ENCODE measurements at places on chromosomes 16 and 17.

- no peak for DNase-seq
Measured at GRCh38 chr16:89105599-89106151, 12.0 kb downstream of the ACSF3 start.

DNA sequence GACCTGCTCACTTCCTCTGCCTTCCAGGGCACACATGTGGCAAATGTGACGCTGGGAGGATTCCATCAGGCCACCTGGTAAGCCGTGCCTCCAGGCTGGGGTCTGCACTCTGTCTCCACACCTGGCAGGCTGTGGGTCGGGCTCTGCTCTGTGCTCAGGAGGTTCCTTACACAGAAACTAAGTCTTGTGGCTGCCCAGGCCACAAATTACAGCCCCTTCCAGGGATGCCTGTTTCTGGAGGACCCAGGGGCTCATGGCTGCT lies 58.2 kb downstream of the RMI2 start:
- peak; percentile 44 for DNase-seq

- no peak for DNase-seq
Measured at GRCh38 chr17:62825182-62825581, 17.1 kb upstream of the MARCHF10 start.

DNA sequence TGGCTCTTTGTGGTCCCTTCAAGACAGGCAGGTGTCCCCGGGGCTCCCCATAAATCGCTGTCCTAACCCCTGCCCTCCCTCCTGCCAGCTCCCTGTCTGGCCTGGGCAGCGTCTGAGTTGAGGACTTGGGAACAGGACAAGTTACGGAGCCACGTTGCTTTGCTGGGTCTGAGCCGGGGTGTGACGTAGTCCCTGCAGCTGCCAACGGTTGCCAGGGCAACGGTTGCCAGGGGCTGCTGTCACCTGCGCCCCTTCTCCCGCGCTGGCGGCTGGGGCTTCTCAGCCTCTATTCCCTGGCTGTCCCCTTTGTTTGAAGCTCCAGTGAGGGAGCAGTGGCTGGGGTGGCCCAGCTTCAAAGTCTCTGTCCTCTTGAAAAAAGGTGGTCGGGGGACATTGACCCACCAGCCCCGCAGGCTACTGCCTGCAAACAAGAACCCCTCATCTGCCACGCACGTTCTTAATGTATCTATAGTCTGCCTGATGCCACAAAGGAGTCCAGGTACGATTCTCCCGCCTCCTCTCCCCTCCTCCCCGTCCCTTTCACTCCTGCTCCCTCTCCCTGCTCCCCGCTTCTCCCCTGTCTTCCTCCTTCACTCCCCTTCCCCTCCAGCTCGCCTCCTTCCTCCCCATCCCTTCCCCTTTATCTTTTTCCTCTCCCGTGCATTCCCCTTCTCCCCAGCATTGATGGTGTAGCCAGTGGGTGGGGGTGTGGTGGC lies 10.9 kb downstream of the ADGRG1 start:
- peak; percentile 37 for DNase-seq

- DNase-seq, result no peak
Measured at GRCh38 chr17:39923836-39924690, 3.3 kb downstream of the ORMDL3 start.

- DNase-seq, result no peak
Measured at GRCh38 chr17:60159479-60159866, 9.7 kb downstream of the CA4 start.

DNA sequence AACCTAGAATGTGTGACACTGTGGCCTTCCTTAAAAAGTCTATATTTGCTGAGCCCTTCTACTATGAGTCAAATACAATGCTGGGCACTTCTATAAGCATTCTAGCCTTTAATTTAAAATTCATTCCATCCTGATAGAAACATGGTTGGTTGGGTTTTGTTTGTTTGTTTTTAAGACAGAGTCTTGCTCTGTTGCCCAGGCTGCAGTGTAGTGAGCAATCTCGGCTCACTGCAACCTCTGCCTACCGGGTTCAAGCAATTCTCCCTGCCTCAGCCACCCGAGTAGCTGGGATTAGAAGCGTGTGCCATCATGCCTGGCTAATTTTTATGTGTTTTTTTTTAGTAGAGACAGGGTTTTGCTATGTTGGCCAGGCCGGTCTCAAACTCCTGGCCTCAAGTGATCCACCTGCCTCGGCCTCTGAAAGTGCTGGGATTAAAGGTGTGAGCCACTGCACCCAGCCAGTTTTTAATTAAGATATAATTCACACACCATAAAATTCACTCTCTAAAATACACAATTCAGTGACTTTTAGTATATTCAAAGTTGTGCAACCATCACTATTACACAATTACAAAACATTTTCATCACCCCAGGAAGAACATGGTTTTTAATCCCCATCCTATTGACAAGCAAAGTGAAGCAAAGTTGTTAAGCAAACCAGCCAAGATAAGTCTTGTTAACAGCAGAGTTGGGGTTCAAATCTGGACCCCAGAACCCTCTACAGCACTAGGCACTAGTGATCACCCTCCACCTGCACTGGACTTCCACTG lies 42.8 kb downstream of the CMTM4 start:
- no peak for DNase-seq

- DNase-seq, result no peak
Measured at GRCh38 chr17:19510903-19511302, 22.8 kb upstream of the SLC47A1 start.

GRCh38 chr17:74566132-74566753 lies 1.1 kb downstream of the CD300H start:
- peak; percentile 63 for DNase-seq

DNA sequence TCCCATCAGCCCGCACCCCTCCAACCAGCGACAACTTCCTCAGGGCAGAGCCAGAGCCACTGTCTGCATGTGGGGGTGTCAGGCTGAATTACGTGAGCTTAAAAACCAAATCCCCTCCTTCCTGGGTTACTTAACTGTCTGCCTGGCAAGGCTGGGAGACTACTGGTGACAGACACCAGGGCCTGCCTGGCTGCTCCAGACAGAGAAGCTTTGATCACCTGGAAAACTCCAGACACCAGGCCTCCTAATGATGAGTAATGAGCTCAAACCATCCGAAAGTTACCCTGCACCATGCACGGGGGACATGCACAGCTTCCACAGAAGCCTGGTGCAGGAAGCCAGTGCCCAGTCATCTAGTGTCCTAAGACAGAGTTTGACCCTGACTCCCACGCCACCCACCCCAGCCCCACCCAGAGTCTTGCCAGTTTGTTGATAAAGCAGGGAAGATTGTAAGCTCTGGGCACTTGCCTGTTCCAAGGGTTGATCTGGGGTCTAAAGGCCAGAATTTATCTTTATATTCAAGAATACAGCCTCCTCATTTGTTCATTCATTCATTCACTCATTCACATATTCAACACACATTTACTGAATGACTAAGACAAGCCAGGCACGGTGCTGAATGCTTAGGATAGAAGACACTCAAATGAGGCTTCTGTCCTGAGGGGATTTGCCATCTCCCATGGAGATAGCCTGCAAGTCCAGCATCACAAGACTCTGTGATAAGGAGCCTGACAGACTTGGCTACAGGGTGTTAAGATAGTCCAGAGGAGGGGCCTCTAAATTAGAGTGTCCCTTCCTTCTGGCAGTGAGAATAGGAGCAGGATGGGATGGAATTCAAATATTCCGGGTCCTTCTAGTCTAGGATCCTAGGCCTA lies 7.2 kb upstream of the CCDC182 start:
- no peak for DNase-seq

DNA sequence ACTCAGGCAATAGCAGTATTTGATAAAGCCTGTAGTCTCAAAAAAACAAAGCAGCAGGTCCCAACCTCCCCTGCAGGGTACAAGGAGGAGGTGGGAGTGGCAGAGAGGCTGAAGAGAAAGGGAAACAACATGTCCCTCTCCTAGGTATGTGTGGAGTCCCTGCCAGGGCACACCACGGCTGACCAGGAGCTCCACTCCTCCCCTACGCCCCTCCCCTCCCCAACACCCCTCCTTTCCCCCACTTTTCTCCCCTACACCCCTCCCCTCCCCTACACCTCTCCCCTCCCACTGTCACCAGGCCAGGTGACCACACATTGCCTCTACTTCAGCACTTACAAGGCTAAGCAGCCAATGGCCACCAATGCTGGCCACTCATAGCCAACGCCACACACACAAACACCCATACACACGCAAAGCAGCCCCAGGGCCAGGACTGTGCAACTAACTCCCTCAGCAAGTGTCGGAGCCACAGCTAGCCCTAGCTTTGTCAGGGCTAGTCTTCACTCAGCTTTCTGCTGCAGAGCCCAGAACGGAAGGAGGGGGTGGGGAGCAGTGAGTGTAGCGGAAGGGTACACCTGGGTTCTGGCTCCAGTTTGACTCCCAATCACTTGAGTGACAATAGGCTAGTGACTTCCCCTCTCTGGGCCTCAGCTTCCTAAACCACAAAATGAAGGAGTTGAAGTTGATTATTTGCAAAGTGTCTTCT lies 8.2 kb downstream of the CAVIN1 start:
- peak; percentile 86 for DNase-seq

GRCh38 chr17:7836596-7837407 lies 2.8 kb downstream of the KDM6B start:
- peak; percentile 93 for DNase-seq

GRCh38 chr17:50425682-50426471 lies at the start of gene ACSF2:
TSS of gene ACSF2 (plus strand) at chr17:50426218. CDS start at chr17:50426262, 44 bp downstream.
- DNase-seq, result peak; percentile 67

- peak; percentile 79 for DNase-seq
Measured at GRCh38 chr16:1991135-1991551, 1.4 kb downstream of the SYNGR3 start.

DNA sequence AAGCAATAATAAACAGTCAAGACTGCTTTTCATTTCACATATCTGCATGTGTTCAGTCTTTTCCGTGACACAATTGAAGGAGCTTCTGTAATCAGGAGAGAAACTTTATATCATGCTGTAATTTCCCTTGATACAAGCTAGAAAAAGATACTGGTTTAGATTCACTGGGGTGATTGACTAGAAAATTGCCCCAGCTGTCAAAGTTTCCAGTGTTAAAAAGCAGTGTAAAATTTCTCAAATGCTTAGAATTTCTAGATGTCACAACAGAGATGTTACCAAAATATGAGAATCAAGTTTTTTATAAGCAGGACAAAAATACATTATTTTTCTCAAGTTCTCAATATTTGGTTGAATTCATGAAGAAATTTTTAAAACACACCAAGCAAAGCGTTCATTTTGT lies 292.4 kb upstream of the HSBP1 start:
- DNase-seq, result no peak

GRCh38 chr16:52460639-52461178 lies 86.2 kb downstream of the TOX3 start:
- no peak for DNase-seq

GRCh38 chr17:71870546-71870862 lies 250.3 kb upstream of the SOX9 start:
- no peak for DNase-seq

- no peak for DNase-seq
Measured at GRCh38 chr17:80992077-80992947, 671 bp downstream of the CHMP6 start.

DNA sequence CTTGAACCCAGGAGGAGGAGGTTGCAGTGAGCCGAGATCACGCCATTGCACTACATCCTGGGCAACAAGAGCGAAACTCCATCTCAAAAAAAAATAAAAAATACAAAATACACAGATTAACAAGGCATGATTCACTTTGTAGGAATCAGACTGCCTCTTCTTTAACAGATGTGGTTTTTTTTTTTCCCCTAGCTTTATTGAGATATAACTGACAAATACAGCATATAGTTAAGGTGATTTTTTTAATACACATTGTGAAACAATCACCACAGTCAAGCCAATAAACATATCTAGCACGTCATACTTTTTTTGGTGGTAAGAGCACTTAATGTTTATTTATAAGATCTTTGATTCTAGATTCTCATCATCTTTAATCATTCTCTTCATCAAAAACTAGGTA lies 87.8 kb downstream of the SPAG9 start:
- DNase-seq, result no peak

DNA sequence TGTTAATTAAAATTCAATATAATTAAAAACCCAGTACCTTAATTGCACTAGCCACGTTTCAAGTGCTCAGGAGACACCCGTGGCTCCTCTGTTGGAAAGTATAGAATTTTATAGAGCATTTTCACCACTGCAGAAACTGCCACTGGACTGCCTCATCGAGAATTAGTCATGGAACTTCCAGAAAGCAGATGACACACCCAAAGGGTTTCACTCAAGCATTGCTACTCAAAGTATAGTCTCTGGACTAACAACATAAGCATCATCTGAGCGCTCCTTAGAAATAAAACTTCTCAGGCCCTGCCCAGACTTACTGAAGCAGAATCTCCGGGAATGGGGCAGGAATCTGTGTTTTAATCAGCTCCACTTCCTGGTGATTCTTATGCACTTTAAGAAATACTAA lies 63.5 kb upstream of the GPR139 start:
- DNase-seq, result no peak
